Cortex of kidney (tissue), 1 donor: ENCODE measurements at places on chromosomes 4 and X.

DNA sequence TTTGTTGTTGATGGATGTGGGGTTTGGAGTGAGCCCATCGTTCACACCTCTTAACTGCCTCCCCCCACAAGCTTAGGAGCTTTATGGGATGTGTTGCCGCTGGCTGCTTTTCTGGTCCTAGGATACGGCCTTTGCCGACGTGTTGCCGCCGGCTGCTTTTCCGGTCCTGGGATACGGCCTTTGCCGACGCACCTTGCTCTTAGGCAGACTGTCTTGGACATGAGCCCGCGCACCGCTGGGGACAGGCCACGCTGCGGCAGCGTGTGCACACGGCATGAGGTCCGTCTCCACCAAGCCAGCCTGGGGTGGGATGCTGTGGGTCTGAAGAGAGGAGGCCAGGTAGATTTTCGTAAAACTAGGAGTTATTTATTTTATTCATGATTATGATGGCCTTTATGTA, 14.2 kb downstream of the RGS12 start:
- no peak for DNase-seq

DNA sequence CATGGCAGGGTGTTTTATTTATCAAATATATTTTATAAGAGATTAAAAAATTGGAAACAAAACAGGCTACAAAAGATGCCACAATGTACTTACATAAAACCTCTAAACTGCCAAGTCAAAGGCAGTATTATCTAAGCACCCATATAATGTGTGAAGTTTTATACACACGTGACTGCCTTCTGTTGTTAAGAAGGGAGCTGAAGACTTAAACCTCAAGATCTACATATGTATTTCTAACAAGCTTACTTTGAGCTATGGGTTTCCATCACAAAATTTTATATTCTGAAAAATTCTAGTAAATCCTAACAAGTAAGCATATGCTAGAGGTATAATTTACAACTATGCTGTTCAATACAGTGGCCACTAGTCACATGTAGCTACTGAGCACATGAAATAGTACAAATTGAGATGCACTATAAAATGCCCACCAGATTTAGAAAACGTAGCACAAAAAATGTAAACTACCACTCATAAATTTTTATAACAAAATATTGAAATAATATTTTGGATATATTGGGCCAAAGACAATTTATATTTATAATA, 9.8 kb downstream of the ATP8A1 start:
- DNase-seq: no peak

DNA sequence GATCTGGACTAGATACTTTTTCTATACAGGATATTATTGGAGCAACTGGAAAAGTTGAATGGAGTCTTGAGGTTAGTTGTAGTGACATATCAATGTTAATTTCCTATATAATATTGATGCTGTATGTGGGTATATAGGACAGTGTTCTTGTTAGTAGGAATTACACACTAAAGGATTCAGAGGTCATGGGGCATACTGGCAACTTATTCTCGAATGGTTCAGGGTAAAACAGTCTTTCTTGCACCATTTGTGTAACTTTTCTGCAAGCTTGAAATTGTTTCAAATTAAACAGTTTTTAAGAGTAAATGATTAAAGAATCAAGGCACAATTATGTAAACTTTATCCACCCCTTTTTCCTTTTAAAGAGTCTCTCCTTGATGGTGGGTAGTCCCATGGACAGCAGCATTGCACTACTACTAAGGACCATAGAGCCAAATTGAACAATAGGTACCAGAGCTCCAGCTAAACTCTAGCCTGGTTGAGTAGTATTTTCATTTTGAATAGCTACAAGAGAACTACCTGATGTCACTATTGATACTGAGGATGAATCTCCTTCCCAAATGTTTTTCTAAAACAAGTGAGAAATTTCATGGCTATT, 70.1 kb downstream of the DMP1 start:
- DNase-seq: no peak

GRCh38 chr4:183242291-183242690, 77.8 kb downstream of the CLDN22 start:
- no peak for DNase-seq

- DNase-seq: no peak
Observed at GRCh38 chr4:183205709-183206108, 106.7 kb downstream of the WWC2 start.

GRCh38 chrX:154452823-154453222, 5.3 kb upstream of the PLXNA3 start:
- DNase-seq: no peak
